ENCODE measurements at places on chromosomes 11 and 22.

GRCh38 chr22:37665487-37665886 lies 7.0 kb downstream of the PDXP start:
- DNase-seq, result no peak

- no peak for DNase-seq
These were observed 161.9 kb downstream of the INSC start for GRCh38 chr11:15276621-15277020.

DNA sequence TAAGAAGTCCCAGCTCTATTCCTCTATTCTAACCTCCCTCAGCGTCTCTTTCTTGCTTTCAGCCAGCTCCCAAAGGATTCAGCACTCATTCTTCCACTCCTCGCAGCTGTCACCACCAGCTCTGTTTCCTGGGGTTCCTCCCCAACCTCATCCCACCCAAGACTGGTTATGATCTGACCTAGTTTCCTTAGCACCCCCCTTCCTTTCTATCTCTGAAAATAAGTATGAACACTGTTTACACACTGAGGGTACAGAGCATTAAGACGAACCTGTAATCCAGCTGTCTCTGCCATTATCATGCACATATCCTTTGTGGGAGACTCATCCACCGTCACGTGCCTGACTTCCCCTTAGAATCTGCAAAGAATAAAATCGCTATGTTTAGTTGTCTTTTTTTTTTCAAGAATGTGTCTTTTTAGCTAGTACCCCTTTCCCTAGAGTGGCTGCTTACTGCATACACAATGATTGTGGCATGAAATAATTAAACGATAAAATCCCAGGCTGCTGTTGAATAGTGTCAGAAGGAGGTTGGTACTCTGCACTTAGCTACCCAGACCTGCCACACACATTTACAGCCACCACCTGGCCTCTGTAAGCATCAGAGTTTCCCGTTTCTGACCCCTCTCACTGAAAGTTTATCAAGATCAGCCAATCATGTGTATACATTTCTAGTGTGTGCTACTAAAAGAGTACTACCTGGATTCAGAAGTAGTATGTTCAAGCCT lies 26.9 kb upstream of the CSTF3 start:
- DNase-seq, result peak; percentile 59

- DNase-seq, result peak; percentile 30
These were observed 36.3 kb downstream of the BCR start for GRCh38 chr22:23216461-23217170.

DNA sequence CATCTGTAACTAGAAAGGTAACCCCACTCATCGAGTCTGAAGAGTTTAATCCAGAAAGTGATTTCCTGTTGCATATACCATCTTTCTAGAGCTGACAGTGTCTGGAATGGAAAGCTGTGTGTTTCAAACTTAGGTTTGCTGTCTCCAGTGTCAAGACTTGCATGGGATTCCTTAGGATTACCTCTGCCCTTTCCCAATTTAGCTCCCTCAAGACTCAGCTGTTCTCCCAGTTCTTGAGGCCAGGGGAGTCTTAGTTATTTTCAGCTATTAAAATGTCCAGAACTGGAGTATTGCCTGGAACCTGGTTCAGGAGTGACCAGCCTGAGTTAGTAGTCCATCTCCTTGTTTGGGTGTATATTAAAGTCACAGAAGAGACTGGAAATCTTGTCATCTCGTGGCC lies 25.0 kb upstream of the LDHA start:
- no peak for DNase-seq

GRCh38 chr11:59183771-59184170 lies 11.8 kb downstream of the DTX4 start:
- DNase-seq, result no peak

DNA sequence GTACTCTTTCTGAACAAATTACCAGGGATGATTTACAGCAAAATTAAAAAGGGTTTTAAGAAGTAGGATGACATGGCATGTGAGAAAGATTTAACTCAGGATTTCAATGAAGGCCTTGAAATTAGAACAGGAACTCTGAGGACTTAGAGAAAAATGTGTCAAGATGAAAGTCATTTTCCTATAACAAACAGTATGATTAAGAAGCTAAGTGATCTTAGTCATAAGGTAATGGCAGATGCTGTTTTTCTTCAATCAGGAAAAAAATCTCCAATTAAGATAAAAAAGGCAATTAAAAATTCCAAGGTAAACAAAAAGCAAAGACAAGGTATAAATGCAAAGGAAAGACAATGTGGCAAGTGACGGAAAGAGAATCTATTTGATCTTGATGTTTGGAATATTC lies 73.5 kb downstream of the GAB2 start:
- no peak for DNase-seq

DNA sequence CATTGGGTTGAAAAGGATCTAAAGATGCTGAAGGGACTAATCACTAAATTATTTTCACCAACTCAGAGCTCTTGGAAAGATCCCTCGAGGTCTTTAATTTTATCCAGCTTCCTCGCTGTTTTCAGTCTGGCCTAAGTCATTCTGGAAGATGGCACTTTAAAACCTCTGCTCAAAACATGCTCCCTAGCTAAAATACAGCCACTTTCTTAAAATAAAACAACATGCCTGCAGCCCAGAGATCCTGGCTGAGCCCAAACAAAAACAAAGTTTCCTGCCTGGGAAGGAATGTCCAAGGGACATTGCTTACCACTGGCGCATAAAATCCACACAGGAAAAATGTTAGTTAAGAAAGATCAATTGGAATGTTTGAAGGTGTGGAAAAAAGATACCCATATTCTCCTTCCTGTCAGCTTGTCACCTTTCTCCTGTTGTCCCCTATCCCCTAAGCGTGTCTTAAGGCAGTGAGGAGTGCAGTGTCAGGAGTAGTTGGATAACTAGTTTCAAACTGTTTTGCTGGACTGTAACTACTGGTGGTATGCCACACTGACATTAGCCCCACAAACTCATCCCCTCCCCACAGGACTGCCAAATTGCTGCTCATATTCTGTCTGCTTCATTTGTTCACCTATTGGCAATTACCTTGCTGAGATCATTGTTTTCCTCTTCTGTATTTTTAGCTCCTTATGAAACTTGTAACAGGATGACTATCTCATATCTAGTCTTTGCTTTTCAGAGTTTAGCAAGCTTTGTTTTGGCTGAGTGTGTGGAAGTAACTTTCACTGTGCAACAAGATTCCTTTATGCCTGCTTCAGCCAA lies 108.3 kb upstream of the SESN3 start:
- no peak for DNase-seq

GRCh38 chr22:36963302-36963701 lies 49.9 kb downstream of the CSF2RB start:
- no peak for DNase-seq

DNA sequence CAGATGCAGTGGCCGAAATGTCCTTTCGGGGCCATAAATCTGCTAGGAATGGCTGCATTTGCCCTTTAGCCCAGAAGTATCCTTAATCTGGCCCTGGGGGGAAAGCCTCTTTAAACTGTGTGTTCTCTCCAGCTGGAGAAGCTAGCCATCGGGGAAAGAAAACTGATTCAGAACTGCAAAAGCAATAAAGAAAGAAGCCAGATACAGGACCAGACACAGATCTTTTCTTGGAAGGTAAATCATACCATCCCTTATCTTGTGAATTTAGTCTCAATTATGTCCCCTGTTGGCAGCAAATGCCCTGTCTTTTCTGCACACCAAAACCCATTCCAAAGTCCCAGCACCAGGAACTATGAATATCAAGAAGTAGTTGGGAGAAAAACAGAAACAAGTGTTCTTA lies 25.6 kb downstream of the PC start:
- DNase-seq, result no peak

- no peak for DNase-seq
These were observed 102.6 kb upstream of the LMO1 start for GRCh38 chr11:8366316-8366715.

DNA sequence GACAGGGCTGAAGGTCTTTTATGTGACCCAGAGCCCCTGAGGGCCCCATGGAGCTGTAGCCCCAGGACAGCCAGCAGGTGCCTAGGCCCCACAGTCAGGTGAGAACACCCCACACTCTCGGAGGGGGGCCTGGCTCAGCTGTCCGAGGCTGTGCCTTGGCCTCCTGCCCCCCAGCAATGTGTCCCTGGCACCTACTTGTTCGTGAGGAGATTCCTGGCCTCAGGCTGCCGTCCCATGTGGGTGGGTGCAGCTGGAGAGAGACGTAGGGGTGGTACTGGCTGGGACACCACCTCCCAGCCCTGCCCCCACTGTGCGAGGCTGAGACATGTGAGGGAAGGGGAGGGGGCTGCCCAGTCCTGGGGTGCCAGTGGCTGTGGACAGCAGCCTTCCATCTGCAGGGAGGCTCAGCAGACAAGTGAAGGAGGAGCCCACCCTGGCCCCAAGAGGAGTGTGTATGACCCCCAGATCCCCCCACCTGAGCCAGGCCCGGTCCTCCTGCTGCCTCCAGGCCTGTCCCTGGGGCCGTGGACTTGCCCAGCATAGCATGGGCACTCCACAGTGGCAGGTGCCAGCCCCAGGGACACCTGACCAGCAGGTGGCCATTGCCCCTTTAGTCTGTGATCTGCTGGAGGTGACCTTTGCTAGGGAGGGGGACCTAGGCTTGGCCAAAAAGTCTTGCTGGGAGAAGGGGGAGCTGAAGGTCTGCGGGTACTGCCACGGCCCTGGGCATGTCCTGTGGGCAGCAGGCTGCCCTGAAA lies 17.0 kb downstream of the IL17REL start:
- DNase-seq, result no peak

GRCh38 chr11:84855508-84856245 lies 771.5 kb downstream of the DLG2 start:
- DNase-seq, result no peak

DNA sequence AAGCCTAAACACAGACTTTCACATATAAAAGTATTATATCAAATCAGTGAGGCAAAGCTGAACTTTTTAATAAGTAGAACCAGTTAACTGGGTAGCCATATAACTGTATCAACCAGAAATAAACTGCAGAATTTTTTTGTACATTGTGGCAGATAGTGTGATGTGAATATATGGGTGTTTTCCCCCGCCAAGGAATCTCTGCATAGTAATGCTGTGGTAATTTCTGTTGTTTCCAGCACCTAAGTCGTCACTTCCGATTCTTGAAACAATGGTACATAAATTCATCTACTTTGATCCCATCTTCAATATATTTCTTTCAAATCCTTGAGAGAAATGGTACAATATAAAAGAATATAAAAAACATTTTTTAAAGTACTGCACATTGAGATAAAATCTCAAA lies 39.6 kb downstream of the NARS2 start:
- no peak for DNase-seq

GRCh38 chr11:60477035-60477445 lies 15.5 kb upstream of the MS4A12 start:
- DNase-seq, result peak; percentile 39

DNA sequence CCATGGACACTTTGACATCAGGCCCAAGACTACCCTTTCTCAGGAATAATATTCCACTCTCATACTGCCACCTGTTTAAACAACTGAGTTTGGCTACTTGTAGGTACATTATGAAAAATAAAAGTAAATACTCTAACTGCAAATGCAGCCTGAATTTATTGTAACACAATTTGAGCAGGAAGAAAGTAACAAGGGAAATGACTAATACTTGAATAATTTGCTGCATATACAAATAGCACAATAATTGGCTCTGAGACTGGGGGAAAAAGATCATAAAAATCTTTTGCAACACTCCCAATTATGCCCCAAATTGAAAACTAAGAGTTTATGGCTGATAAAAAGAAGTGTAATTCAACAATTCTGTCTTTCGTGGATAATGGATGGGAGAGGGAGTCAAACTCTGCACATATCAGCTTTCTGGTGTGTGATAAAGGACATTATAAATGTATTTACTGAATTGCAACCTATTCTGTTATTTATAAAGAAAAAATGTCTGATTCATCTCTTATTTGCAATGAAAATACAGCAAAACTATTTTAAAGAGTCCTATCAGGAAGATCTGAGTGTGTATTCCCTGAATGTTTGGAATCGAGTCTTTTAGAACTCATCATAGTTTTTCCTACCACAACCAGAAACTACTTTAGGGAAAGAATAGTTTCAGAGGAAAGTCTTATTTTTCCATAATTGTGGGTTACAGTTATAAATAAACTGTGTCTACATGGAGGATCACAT lies 359.0 kb downstream of the JRKL start:
- no peak for DNase-seq

- no peak for DNase-seq
These were observed 4.9 kb downstream of the NLRX1 start for GRCh38 chr11:119173453-119173852.

GRCh38 chr11:120807414-120808150 lies 216.3 kb upstream of the TBCEL start:
- DNase-seq, result no peak

- no peak for DNase-seq
These were observed 60.3 kb downstream of the SPON1 start for GRCh38 chr11:14022821-14023220.

- no peak for DNase-seq
These were observed 63.1 kb upstream of the CCDC90B start for GRCh38 chr11:83349296-83349695.

DNA sequence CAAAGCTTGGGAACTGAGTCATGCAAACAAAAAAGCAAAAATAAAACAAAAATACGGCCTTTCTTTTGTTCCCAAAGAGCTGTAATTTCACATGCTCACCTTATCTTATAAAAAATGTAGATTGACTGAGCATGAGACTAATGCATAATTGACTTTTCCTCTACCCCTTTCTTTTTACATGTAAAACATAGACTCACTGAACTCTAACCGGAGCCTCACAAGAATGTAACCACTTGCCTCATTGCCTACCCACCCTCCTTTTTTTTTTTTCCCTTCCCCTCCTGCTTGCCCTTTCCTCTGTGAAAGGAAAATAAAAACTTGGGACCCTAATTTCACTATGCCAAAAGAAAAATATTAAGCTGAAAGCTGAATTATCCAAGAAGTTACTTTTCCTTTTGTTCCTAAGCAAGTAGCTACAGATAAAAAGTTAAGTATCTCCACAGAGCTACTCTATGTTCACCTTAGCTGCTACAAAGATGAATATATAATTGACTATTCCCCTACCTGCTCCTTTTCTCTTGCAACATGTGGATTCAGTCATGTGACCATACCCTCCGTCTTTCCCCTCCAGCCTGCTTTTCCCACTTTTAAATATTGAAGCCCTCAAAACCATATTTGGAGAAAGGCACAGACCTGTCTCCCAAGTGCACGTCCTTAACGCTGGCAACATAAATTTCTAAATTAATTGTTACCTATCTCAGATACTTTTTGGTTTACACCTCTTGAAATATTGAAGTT lies 39.6 kb upstream of the WEE1 start:
- no peak for DNase-seq

- DNase-seq, result no peak
These were observed 376.7 kb upstream of the CCDC179 start for GRCh38 chr11:23236826-23237555.

- no peak for DNase-seq
These were observed 136.3 kb downstream of the PKNOX2 start for GRCh38 chr11:125300791-125301218.

GRCh38 chr11:63838150-63838677 lies 696 bp upstream of the MARK2 start:
- no peak for DNase-seq

GRCh38 chr11:134266841-134267251 lies 9.3 kb upstream of the GLB1L3 start:
- no peak for DNase-seq

GRCh38 chr11:68329978-68330699 lies 17.7 kb downstream of the LRP5 start:
- DNase-seq, result no peak

GRCh38 chr11:62324731-62325556 lies 12.3 kb upstream of the ASRGL1 start:
- DNase-seq, result peak; percentile 85
